ENCODE measurements at places on chromosomes 1 and 21.

DNA sequence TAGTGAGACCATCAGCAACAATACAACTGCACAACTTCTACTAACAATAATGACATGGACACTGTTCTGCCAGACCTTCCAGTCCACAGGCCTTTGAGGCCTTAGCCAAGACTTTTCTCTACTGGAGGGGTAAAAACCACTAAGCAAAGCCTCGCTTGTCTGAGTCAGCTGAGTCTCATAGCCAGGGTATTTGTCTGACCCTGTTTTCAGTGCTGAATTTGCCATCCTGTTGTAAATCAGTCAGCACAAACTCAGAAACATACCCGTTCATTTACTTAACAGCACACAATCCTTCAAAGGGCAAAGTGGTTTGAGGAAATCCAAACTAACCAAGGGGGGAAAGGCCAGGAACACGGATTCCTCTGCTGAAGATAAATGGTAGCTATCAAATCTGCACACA is 537.8 kb downstream of the SMYD3 start:
- no peak for DNase-seq

DNA sequence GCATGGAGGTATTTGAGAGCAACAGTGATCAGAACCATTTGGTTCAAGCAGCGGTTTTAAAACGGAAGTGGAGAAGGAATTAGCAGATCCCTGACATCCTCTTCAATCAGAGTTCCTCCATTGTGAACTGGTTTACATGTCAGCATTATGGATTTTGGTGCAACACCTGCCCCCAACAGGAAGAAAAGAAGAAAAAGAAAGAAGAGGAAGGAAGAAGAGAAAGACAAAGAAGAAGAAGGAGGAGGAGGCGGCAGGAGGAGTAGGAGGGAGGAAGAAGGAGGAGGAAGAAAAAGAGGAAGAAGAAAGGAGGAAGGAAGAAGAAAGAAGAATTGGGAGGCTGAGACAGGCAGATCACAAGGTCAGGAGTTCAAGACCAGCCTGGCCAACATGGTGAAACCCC is 17.4 kb downstream of the NDUFS5 start:
- DNase-seq = no peak

GRCh38 chr1:46148318-46148717 is 15.9 kb upstream of the PIK3R3 start:
- DNase-seq = no peak

GRCh38 chr1:174040387-174040786 is 18.2 kb upstream of the RC3H1 start:
- no peak for DNase-seq

DNA sequence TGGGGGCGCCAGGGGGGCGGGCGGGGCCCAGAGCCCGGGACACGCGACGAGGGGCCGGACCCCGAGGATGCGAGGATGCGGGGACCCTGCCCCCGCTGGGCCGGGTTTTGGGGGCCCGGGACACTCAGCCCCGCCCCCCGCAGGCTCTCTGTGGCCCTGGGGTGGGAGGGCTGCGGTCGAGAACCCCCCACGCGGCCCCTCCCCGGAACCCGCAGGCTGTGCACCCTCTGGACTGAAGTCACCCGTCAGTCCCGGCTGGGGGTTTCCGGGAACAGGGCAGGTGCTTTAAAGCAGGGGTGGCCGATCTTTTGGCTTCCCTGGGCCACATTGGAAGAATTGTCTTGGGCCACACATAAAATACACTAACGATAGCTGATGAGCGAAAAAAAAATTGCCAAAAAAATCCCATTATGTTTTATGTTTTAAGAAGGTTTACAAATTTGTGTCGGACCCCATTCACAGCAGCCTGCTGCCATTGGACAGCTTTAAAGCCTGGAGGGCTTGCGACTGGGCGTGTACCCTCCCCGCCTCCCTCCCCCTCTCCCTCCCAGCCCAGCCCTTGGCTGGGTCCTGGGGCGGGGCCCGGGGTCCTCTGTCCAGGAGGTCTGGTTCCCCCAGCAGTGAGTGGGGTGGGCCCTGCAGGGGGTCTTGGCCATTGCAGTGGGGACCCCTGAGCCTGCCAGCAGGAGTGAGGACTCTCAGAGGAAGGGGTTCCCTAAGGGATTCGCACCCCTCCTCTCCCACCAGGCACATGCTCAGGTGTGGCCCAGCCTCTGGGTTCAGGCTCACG is 21.6 kb upstream of the C1orf159 start:
- DNase-seq = peak; percentile 69

GRCh38 chr21:38628349-38628748 is 130.1 kb upstream of the ERG start:
- DNase-seq = no peak

DNA sequence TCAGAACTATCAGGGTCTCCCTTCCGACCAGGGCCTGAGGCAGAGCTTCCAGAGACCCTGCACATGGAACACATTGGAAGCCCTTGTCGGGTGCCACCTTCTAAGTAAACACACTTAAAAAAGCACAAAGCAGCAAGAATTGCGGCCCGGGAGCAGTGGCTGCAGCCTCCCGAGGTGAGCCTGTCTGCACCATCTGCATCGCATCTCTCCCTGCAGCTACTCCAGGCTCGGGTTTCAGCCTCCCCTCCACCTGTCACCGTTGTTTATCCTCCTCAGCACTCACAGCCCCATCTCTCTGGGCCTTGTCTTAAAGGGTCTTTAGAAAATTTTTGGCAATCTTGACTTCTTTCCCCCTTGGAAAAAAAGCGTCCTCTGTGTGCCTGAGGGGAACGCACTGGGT is 95.1 kb upstream of the ARHGEF16 start:
- DNase-seq = no peak

- no peak for DNase-seq
These were observed 46.1 kb upstream of the FMO2 start for GRCh38 chr1:171138980-171139379.

DNA sequence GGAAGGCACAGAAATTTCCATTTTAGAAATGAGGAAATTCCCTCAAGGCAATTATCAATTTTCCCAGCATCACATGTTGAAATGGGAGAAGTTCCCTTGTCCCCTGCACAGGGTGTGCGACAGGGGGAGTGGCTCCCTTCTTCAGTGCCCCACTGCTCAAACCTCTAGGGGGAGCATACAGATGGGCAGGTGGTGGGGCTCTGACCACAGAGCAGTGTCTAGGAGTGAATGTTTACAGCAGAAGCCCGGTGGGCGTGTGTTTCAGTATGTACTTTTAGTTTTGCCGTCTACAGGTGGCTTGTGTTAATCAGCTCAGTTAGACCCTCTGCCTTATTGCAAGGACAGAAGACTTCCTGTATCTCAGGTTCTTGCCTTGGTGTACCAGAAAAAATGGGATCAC is 493.7 kb upstream of the PLXNA2 start:
- DNase-seq = no peak

- no peak for DNase-seq
These were observed 313.4 kb upstream of the C1orf174 start for GRCh38 chr1:4213366-4213973.

GRCh38 chr1:205680073-205680851 is at the start of gene SLC45A3:
Gene SLC45A3, minus strand, starts transcription at chr1:205680509. Its CDS starts 15,853 bp downstream, at chr1:205664656.
- peak; percentile 25 for DNase-seq

GRCh38 chr1:245683676-245684075 is 528.9 kb downstream of the KIF26B start:
- no peak for DNase-seq

DNA sequence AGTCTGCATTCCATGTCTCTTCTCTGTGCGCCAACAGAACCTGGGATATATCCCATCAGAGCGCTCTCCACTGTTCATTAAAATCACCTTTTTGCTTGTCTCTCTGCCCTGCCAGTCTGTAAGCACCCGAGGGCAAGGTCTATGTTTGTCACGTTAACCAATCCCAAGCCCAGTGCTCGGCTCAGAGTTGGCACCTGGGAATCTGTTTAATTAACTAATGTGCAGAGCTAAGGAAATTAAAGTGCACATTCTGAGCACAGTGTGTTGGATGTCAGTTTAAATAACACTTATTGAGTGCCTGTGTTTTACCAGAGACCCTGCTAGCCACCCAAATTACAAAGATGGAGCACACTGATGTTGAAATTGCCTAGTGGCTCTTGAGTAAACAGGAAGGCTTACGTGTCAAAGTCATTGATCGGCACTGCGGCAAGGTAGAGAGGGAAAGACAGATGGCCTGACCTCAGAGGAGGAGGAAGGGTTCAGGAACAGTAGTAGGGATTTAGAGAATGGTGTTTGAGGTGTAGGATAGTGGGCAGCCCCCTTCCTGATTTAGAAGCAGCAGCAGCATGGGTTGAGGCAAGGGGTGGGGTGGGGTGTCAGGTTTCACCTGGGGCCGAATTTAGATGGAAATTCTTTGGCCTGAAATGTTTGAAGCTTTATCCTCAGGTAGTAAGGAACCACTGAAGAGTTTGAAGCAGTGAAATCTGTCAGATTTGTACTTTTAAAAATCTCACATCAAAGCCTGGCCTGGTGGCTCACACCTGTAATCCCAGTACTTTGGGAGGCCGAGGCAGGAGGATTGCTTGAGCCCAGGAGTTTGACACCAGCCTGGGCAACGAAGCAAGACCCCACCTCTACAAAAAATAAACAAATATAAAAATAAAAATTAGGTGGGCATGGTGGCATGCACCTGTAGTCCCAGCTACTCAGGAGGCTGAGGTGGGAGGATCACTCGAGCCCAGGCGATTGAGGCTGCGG is 7.7 kb downstream of the ARMH1 start:
- no peak for DNase-seq

DNA sequence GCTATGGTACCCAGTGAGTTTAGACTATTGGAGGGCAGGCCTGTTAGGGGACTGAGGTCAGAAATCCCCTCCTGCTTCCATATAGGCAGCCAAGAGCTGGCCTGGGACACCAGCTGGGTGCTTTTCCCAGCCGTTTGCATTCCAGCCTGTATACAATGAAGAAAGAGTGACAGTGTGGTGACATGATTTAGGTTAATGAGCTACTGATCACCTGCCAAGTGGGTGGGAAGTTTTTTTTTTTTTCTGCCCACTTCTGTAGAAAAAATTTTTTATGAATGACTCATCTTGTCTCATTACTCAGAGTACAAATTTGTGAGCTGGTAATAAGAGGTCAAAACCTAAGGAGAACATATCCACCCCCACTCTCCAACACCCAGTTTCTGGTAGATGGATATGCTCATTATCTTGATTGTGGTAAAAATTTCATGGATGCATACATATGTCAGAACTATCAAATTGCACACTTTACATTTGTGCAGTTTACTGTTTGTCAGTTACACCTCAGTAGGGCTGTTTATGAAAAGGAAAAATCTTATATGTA is 16.4 kb upstream of the CGN start:
- no peak for DNase-seq

DNA sequence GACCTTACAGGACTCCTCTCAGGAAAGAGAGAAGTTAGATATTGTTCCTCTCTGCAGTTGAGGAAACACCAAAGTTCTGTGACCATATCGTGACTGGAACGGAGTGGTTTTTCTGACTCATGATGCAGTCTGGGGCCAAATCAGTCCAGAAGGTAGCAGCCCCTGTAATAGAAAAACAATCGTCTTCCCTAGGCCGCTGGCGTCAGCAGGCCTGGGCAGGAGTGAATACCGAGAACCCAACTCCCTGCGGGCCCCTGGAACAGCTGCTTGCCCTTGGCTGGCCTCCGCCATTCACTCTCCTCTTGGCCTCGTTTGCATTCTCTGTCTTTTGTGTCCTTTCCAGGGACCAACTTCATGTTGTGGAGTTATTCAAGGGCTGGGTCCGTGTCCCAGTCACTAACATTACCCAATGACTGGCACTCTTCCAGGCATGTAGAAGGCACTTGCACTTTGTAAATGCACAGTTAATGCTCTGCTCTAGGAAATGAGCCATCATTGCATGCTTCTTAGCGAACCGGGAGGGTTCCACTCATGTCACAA is 10.9 kb upstream of the CD101 start:
- no peak for DNase-seq

- DNase-seq = no peak
These were observed 31.1 kb upstream of the FOXE3 start for GRCh38 chr1:47385020-47385419.

- DNase-seq = no peak
These were observed 2.1 kb downstream of the CAPZB start for GRCh38 chr1:19483261-19483660.

DNA sequence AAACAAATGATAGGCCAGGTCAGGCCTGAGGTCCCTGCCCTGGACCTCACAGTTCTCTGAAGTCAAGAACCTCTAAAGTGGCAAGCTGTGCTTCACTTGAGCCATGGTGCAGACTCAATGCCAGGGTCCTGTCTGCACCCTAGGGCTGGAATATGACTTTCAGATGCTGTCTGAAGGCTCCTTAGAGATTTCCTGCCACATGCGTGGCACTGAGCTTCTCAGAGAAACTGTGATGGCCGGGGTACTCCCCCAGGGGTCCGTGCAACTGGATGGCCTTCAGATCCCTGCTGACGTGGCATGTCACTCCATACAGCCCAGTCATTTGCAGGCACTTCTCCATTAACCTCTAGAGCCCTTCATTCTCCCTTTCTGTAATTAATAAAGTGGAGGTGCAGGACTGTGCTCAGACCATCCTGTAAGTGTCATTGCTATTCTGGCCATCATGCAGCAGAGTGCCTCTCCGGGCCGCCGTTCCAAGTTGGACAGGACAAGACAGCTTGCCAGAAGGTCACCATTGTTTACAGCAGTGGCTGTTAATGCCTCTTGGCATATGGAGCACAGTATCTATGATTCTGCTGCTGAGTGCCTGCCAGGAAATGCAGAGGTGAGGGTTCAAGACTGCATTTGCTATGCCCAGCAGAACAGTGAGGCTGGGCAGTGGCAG is 205.1 kb upstream of the COA6 start:
- DNase-seq = no peak

GRCh38 chr1:201375169-201375568 is 2.3 kb downstream of the TNNT2 start:
- DNase-seq = no peak

- no peak for DNase-seq
These were observed 44.4 kb downstream of the TRMT1L start for GRCh38 chr1:185112356-185112755.

DNA sequence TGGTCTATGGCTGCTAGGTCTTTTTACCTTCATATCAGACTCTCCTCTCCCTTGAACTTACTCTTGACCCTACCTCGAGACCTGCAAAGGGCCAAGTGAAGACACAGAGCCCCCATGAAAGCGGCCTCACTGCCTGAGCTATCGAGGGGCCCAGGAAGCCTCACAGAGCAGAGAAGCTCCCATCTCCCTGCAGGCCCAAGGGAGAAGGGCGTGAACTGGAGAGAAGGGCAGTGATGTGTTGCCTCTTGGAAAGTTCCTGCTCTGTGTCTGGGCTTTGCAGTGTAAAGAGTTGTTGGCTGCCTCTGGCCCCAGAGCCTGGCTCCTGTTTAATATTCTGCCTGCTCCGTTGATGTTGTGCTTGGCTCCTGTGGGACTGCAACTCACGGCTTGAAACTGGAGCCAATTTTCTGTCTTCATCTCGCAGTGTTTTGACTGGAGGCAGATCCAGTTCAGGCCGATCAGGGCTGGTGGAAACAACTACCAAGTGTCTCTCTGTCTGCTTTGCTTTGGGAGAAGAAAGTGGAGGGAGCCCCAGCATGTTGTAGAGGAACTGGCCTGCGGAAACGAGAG is 4.3 kb downstream of the SERTAD4 start:
- no peak for DNase-seq
